Myocyte (in vitro differentiated cells): ENCODE measurements at places on chromosomes 7 and 10. TPM values are rescaled to one million over a fixed set of nuclear protein-coding genes. Genes with fewer than 3 reads are reported as not detected.

DNA sequence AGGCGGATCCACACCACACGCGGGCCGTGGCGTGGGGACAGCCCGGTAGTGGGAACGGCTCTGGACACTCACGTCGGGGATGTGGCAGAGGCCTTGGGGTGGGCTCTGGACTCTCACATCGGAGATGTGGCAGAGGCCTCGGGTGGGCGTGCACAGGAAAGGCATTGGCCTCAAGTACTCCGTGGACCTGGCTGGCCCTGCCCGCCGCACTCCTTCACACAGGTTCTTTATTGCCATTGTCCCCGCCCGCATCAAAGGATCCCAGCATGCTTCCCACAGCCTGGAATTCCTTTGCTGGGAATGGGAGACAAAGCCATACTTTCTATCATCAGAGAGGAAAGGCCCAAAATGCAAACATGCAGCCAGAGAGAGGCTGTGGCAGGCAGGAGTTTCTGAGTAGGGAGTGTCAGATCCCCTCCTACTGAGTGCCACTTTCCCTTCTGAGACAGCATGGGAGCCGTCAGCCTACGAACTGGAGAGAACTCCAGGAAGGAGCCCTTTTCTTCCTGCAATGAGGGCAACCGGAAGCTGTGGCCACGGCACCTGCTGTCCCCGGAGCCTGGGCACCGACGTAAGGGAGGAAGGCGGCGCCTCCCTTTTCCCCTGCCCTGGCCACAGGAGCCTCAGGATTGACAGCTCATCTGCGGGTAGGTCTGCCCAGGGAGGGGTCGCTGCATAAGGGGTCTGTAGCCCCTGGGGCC is 51.5 kb downstream of the RBM17 start:
- peak; percentile 67 for DNase-seq

Gene IFIT1B
- total RNA-seq, result not detected in 2 replicates

Gene ASB15
- total RNA-seq, result 0.37 TPM in 1 of 2 replicates, not detected in the other

DNA sequence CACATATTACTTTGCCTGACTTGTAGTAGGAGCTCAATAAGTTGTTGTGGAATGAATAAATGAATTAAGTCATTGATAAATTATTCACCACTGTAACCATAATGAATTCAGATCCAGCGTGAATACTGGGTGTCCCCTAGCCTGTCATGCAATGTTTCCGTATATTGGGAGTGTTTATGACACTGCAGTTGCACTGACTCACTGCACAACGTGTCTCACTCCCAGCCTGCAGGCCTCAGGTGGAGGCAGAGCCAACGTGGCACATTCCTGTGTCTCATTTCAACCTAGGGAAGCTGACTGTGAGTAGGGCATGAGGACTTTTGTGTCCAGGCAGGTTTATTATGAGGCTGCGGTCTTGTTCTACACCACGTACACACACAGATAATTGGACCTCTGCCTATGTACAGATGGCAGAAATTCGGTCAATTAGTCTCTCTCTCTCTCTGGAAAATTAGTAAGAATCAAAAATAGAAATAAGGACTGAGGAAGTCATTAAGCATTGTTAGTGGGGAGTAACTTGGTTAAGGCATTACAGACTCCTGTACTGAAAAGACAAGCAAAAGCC is 299.1 kb upstream of the IGFBP3 start:
- DNase-seq, result no peak

Gene AOC1
- 0.21 and 0.62 TPM in 2 replicates for total RNA-seq

Gene JAZF1
- 5.2 and 9.3 TPM in 2 replicates for total RNA-seq

- no peak for DNase-seq
Measured at GRCh38 chr7:108848486-108848885, 278.8 kb downstream of the DNAJB9 start.

- no peak for DNase-seq
Measured at GRCh38 chr10:12418000-12418399, 68.7 kb downstream of the CAMK1D start.

Gene TIAL1
- 44.5 and 50.0 TPM in 2 replicates for total RNA-seq

GRCh38 chr7:150716368-150716767 is at the start of gene GIMAP1:
Gene GIMAP1 (plus strand): TSS chr7:150716613. CDS start chr7:150719048, 2,435 bp downstream.
- no peak for DNase-seq

- DNase-seq, result peak; percentile 23
Measured at GRCh38 chr7:149884016-149884415, 10.2 kb downstream of the ATP6V0E2 start.

GRCh38 chr10:8731121-8732095 is 676.9 kb downstream of the GATA3 start:
- DNase-seq, result no peak

Gene PON1
- total RNA-seq, result not detected in 2 replicates

Gene GIMAP1
- total RNA-seq, result not detected in 2 replicates

- DNase-seq, result no peak
Measured at GRCh38 chr10:7397049-7398035, 13.5 kb downstream of the SFMBT2 start.

- peak; percentile 37 for DNase-seq
Measured at GRCh38 chr10:100303724-100304319, 17.3 kb upstream of the BLOC1S2 start.

Gene STK31
- 0.05 TPM in 1 of 2 replicates, not detected in the other for total RNA-seq

Gene TBXAS1
- 0.21 and 0.32 TPM in 2 replicates for total RNA-seq

DNA sequence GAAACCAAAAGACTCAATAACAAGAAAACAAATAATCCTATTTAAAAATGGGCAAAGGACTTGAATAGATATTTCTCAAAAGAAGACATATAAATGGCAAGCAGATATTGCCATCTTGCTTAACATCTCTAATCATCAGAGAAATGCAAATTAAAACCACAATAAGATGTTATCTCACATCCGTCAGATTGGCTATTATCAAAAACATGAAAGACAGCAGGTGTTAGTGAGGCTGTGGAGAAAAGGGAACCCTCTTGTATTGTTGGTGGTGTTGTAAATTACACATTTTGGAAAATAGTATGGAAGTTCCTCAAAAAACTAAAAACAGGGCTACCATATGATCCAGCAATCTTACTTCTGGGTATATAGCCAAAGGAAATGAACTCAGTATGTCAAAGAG is 25.7 kb downstream of the OPALIN start:
- no peak for DNase-seq

GRCh38 chr10:130486906-130487305 is 350.7 kb downstream of the GLRX3 start:
- DNase-seq, result no peak

DNA sequence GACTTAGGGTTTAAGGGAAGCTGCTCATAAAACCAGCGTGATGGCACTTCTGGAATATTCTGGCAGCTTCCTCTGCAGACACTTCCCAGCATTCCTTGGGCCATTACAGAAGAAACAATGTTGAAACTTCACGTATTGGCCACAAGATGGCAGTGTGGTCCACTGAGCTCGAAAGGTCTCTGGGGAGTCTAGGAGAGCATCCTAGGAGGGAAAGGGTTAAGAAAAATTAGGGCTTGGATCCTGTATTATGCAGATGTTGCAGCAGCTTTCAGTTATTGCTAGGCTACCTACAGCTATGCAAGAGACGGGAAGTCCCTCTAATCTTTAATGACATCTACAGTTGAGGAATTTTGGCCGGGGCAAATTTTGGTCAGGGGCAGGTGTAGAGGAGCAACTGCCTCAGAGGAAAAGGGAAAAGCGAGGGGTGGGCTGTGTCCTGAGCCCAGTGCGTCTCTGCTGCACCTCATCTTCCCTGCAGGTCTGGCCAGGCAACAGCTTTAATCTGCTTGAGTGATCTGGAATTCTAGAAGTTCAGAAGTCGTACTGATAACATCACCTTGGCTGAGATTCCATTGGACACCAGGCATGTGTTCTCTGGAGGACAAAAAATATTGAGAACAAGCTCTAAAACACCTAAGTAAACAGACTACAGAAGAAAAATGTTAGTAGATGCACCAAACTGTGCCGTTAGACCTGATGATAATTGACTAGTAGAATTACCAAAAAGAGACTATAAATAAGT is 220.8 kb upstream of the PRSS58 start:
- DNase-seq, result peak; percentile 80

DNA sequence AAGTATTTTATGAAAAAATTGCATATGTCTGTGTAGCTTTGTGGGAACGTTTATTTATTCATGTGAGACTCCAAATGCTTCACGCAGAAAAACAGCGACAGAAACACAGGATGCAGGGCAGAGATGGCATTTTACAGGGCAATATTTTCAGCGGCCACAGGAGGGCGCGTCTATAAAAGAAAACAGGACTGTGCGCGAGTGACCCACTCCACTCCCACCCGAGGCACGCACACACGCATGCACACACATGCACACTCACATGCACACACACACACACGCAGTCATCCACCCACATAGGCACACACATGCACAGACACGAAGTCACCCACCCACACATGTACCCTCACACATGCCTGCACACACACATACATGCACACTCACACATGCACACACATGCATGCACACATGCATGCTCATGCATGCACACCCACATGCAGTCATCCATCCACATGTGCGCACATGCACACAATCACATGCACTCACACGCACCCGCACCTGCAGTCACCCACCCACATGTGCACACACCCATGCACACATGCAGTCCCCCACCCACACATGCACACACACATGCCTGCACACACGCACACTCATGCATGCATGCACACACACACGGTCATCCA is 96.3 kb downstream of the DNAJB6 start:
- peak; percentile 41 for DNase-seq

- DNase-seq, result no peak
Measured at GRCh38 chr10:102542800-102543418, 39.1 kb downstream of the SUFU start.

Gene PTPRZ1
- total RNA-seq, result not detected in 2 replicates

- DNase-seq, result no peak
Measured at GRCh38 chr10:3782146-3782450, 2.9 kb downstream of the KLF6 start.

Gene MYL10
- 0.31 TPM in 1 of 2 replicates, not detected in the other for total RNA-seq

DNA sequence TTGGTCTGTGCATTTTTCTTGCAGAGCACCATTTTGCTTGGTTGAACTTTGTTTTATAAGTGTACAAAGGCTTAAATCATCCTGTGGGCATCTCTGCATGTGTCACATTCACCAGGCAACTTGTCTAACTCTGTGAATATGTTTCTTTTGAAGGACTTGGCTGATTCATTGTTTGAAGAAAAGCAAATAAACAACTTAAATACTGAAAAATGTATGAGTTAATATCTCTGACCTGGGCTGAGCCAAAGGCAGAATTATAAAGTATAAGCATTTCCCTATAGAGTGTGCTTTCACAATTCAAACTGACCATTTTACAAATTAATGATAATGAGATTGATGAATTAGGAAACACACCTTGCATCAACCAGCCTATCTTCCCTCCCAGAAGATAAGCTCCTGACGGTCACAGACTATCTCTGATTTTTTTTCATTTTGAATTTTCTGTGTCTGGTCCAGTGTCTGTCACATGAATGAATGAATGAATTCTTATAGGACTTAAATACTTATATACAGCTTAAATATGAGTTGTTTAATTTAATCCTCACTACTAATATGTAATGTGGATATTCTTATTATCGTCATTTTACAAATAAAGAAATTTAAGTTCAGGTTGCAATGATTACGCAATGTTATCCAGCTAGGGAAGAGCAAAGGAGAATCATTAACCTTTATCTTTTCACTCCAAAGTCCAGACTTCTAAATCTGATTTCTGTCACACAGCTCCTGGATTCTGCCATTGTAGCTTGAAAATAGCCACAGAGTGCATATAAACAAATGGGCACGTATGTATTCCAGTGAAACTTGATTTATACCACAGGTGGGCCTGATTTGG is 182.0 kb upstream of the PHYHIPL start:
- DNase-seq, result no peak

DNA sequence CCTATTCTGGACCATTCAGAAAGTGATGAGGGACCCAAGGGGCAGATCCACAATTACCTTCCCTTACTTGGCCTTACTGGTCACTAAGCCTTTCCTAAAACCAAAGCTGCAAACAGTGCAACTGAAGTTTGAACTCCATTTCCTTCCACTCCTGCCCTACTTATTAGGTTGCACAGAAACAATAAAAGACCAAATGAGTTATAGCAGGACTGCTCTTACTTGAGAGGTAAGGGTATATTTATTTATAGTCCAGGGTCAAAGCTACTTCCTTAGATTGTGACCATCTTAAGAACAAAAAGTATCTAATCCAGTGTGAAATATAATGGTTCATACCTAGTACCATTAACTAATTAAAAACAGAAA is 27.0 kb downstream of the CDK6 start:
- DNase-seq, result no peak

GRCh38 chr7:50534690-50535290 is 30.4 kb downstream of the DDC start:
- peak; percentile 92 for DNase-seq

DNA sequence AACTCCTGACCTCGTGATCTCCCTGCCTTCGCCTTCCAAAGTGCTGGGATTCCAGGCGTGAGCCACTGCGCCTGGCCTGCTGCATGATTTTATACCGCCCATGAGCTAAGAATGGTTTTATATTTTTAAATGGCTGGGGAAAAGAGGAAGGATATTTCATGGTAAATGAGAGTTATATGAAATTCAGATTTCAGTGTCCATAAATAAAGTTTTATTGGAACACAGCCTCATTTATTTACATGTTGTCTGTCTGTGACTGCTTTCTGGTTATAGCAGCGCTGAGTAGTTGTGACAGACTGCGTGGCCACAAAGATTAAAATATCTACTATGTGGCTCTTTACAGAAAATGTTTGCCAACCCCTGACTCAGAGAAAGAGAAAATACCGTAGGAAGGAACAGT is 2.2 kb downstream of the TRRAP start:
- DNase-seq, result no peak

GRCh38 chr10:58854811-58855210 is 321.6 kb upstream of the PHYHIPL start:
- no peak for DNase-seq

DNA sequence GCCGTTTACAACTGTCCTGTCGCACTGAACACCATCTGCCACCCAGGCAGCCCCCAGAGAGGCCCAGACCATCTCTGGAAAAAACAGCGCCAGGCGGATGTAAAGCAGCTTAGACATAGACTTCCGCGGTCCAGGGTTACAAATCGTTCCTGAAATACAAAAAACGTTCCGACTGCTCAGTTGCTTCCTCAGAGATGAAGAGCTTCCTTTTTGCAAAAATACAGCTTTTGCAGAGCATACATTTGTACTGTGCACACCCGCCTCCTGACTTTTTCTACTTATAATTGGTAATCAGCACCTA is 11.4 kb downstream of the DAGLB start:
- no peak for DNase-seq

DNA sequence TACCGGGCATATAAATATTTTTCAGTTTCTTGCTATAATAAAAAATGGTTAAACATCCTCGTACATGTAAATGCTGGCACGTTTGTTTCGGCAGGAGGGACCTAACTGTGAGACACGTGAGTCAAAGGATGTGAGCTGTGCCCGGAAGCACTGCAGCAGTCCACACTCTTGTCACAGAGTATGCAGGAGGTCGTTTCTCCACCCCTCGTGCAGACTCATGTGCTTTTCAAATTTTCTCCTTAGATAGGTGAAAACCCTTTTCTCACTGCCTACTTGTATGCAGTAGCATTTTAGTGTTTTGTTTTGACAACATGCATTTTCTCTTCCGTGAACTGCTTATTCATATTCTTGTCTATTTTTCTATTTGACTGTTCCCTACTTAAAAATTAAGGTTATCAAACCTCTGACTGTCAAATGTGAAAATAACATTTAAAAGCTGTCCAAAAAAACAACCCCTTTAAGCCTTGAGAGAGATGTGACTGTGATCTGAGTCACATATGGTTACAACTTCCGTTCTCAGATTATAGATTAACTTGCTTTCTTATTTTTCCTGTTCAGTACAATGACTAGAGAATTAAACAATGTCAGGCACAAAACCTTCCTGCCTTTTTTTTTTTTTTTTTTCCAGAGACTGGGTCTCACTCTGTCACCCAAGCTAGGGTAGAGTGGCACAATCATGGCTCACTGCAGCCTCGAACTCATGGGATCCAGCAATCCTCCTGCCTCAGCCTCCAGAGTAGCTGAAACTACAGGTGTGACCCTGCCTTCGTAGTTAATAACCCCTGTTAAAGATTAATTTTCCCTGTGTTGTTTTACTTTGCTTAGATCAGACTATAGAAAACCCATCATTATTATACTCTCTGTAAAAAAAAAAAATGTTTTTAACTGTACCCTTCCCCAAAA is 45.1 kb downstream of the DPY19L1 start:
- no peak for DNase-seq
